T47D (cell line): ENCODE measurements at places on chromosomes 3 and 15.

GRCh38 chr15:73674587-73674986 lies 9.6 kb upstream of the CD276 start:
- no peak for DNase-seq

- DNase-seq = no peak
These were observed 136.7 kb upstream of the WNT5A start for GRCh38 chr3:55623786-55624185.

DNA sequence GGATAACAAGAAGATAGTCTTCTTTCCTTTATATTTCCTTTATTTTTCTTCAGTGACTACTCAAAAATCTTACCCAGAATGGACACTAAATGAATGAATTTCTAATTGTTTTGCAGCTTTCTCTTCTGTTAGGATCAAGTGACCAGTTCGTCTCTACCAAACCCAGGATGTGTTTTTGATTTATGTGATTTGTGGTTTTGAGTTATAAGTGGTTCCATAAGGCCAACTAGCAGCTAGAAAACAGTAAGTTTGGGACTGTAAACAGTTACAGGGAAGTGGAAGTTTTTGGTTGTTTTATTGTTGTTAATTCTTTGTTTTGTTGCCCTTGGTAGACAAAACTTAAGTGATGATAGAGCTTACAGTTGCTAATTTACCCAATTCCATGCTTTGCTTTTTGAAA lies 456.5 kb downstream of the IL5RA start:
- DNase-seq = no peak

DNA sequence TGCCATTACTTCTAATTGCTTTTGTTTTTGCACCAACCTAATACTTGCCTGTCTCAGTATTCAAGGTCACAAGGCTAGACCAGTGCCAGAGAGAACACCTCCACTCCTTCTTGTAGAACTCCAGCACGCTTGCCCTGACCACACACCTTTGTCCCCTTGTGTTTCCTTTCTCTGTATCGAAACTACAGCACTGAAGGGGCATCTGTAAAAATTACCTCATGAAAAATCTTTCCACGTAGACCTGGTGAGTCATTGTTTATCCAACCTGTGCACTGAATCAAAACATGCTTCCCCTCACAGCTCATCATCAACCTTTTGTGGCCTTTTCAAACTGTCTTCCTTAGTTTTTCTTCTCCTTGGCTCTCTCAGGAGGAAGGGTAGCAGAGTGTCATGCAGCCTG lies 259.5 kb downstream of the THRB start:
- no peak for DNase-seq

GRCh38 chr15:90063770-90064247 lies 38.5 kb downstream of the IDH2 start:
- DNase-seq = no peak

DNA sequence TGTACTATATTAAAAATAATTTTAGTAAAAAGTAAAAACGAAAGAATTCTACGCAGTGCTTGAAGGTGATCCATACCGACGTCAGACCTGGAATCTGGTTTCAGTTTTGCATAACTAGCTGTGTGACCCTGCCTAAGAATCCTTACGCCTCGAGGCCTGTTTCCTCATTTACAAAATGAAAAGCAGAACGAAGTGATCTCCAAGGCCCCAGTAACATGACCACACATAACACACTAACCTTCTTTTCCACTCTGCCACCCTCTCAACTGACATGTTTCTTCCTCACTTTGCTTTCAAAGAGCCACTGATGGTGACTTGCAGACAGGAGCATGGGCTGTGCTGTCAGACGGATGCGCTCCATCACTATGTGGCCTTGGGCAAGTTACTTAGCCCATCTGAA lies 4.8 kb downstream of the MESD start:
- DNase-seq = no peak

- DNase-seq = peak; percentile 6
These were observed 82.8 kb downstream of the PPARG start for GRCh38 chr3:12371525-12372140.

GRCh38 chr3:39592311-39593050 lies 125.0 kb downstream of the MOBP start:
- DNase-seq = peak; percentile 29

GRCh38 chr15:75201616-75202250 lies at the start of gene C15orf39:
C15orf39 (plus strand) TSS chr15:75201882; CDS start chr15:75206049, 4,167 bp downstream.
- DNase-seq = peak; percentile 82

DNA sequence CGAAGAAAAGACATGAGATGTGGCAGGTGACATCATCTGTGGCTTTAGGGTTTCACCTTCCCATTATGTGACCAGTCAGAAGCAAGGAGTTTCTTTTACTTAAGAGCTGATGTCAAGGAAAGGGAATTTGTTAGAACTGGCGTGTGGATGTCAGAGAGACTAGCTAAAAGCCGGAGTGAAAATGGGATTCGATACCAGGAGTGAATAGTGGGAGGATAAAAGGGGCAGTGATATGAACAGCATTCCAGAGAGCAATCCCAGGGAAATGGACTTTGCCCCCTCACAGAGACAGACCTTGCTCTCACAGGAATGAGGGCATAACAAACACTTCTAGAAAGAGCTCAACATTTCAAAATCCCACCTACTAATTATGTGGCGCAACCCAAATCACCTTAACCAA lies 5.9 kb upstream of the FMN1 start:
- DNase-seq = no peak

DNA sequence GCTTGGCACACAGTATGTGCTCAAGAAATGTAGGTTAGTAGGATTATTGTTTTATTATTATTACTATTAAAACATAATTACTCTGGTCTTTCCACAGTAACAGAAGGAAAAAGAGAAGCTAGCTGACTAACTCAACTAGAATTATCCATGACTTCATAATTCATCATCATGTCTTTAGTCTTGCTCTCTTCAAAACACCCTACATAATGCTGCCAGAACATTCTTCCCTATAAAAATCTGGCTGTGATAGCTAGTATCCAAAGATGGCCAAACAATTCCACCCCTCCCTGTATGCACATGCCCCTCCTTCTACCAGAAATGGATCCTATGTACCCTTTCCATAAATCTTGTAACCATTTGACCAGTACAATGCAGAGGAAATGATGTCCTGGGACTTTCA lies 48.8 kb upstream of the SRGAP3 start:
- no peak for DNase-seq

DNA sequence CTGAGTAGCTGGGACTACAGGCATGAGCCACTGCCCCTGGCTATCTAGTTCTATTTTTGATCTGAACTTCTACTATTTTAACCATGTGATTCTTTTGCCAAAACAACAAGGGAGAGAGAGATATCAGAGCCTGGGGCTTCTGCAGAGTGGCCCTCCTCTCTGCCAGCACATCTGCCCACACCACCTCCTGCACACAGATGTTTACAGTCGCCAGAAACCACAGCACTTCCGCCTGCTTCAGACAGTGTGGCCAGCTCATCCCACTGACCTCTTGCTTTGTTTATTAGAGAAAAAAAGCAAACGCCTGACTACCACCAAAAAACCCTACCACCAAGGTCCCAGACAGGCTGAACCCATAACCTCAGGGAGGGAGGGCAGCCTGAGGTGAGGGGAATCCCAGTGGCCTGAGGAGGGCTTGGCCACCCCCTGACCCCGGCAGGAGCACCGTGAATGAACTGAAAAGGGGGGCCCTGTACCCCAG lies 85.9 kb upstream of the ABHD2 start:
- no peak for DNase-seq

GRCh38 chr15:101731746-101732145 lies 7.5 kb upstream of the TARS3 start:
- DNase-seq = no peak

DNA sequence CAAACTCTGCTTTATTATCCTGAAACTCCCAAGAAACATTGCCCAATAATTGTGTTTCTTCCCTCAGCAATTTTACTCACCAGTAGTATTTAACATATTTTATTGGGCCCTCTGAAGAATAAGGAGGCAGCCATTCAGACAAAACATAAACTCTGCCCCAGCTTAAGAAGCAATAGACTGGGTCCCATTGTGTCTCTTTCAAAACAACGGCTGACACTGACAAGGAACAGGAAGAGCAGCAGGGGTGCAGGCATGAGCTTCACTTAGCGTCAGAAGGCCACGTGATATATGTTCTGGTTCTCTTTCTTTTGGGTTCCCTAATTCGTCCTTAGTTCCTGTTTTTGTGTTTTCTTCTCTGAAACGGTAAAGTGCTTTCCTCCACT lies 242.3 kb downstream of the FHIT start:
- no peak for DNase-seq
